ENCODE measurements at places on chromosomes 3 and 15.
A peak's percentile ranks its signal among the peaks of the same experiment; 100 is the strongest.

DNA sequence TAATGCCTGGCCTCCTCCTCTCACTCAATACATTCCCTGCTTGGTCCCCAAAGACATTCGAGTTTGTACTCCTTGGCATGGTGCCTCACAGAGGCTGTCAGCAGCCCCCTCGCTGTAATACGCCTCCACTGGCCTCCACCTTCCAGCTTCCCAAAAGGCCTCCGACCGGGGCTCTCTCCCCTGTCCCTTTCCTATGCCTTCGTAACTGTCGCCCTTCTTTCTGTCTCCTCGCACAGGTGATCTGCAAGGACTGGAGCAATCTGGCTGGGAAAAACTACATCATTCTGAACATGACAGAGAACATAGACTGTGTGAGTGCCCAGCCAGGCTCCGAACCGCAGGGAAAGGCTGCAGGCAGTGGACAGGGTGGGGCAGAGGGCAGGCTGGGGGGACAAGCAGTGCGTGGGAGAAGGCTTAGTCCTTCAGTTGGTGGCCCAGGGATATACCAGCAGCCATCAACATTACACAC is 10.7 kb upstream of the ABTB1 start:
- peak; percentile 67 for DNase-seq

GRCh38 chr3:8563597-8563996 is 62.0 kb downstream of the LMCD1 start:
- no peak for DNase-seq

GRCh38 chr15:63491116-63491827 is 13.1 kb upstream of the USP3 start:
- no peak for DNase-seq

- no peak for DNase-seq
Measured at GRCh38 chr15:81813215-81813614, 232.6 kb downstream of the MEX3B start.

GRCh38 chr15:51075826-51076523 is 18.7 kb downstream of the TNFAIP8L3 start:
- no peak for DNase-seq

DNA sequence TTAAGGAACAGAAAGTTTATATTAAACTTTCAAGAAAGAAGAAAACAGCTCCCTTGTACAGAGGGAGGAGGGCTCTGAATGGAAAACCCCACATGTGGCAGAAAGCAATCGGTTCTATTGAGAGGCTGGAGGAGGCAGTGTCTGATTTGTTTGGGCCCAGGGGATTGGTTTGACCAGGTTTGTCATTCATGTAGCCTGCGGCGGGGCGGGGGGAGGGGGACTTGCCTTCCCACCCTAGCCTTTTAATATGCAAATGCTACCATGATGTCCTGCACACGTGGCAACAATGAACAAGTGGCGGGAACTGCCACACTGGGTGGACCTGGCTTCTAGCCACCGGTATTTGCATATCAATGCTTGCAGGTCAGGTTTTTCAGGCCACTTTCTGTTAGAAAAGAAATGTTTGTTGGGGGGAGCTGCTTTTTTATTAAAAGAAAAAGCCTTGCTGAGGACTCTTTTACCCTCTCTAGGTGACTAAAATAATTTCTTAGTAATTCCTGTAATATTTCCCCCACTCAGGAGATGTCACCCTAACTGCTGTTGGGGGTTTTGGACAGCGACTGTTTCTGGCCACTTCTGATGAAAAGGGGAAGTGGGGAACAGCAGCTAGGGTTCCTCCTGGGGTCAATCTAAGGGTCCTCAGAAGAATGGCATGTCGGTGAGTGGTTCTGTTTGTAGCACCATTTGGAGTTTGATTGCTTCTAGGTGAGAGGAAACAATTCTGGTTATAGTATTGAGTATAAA is 691.2 kb downstream of the TBL1XR1 start:
- no peak for DNase-seq

DNA sequence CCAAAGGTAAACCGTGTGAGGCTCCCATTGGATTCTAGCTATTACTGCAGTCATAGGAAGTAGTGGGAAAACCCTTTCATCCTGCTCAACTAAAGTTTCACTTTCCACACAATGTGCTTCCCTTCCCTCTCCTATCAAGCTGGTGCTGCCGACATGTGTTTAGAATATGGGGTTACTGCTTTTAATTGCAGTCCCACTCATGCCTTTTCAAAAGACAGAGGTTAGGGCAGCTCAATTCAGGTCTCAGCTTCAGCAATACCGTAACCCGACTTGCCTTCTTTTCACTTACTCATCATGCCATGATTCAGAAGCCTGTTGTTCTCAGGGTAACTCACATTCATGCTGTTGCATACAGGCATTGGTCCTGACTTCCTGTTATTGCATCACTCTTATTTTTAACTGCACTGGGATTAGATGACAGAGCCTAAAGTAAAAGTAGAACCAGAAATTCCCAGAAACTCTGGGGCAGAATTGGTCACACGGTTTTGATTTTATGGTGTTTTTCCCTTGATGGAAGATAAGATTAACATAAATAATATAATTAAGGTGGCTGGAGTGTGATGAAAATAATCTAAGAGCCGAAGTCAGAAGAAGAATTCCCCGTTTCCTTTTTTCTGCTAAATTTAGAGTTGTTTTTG is 45.7 kb downstream of the C2CD4B start:
- DNase-seq = no peak

GRCh38 chr3:144369129-144369879 is 397.7 kb downstream of the DIPK2A start:
- no peak for DNase-seq

- no peak for DNase-seq
Measured at GRCh38 chr3:108887121-108887520, 64.5 kb downstream of the TRAT1 start.

DNA sequence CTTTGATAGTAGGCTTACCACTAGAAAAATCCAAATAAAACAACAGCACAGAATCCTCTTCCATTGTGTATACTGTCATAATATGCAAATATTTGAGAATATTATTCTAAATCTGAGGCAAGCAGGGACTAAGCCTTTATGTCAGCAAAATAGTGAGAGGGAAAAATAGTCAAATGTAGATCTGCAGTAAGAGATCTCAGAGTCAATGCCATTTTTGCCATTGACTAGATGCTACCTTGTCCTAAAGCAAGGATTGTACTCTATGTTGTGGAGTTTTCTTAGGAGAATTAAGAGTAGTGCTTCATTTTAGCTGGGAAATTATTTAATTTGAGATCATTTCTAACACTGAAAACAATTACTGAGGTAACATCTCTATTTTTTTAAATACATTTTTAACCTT is 50.2 kb downstream of the IQCH start:
- no peak for DNase-seq

DNA sequence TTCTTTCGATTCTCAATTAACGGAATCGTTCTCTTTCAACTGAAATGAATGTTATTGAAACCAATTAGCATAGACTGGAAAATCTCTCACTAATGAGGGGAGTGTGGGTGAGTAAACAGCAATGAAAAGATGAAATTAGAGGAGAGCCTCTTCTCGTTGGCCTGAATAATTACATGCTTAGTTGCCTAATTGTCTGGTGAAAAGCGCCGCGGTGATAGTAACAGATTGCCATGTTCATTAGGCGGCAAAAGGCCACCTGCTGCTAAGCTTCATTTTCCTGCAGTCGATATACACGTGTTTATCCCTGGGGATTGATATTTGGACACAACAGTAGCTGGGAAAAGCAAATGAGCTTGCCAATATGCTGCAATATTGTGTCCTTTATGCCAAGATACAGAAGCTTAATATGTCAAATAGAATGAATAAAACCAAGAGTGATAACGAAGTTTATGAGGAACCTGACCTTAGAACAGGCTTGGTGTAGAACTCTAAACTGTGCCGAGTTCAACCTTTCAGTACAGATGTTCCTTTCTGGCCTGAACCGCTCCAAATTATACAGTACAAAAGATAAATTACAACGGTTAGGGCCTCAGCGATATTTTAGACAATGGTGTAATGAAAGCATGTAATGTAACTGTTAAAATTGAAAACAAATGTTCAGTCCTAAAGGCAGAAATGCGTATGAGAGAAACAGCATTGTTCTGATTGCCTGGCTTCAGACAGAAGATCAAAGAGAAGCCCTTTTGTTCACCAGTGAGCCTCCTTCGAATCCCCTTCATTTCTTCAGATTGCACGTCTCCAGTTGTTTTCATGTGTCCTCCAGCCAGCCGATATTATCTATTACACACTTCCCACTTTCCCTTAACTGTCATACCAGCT is 185.2 kb downstream of the SHOX2 start:
- no peak for DNase-seq

DNA sequence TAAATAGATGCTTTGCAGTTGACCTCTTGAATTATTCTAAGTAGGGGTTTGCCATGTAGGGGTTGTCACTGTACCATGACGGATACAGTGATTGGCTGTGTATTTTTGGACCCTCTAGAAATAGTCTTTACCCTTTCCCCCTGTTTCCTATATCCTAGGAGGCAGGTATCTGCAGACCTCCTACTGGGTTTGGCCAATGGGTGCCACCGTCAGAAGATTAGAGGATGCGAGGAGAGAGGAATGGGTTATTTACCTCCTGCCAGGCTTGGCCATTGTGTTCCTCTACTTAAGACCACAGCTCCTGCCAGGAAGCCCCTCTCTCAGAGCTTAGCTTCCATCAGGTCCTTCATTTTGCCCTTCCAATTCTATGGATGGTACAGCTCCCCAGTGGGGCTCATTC is 40.2 kb upstream of the CLRN1 start:
- DNase-seq = no peak

DNA sequence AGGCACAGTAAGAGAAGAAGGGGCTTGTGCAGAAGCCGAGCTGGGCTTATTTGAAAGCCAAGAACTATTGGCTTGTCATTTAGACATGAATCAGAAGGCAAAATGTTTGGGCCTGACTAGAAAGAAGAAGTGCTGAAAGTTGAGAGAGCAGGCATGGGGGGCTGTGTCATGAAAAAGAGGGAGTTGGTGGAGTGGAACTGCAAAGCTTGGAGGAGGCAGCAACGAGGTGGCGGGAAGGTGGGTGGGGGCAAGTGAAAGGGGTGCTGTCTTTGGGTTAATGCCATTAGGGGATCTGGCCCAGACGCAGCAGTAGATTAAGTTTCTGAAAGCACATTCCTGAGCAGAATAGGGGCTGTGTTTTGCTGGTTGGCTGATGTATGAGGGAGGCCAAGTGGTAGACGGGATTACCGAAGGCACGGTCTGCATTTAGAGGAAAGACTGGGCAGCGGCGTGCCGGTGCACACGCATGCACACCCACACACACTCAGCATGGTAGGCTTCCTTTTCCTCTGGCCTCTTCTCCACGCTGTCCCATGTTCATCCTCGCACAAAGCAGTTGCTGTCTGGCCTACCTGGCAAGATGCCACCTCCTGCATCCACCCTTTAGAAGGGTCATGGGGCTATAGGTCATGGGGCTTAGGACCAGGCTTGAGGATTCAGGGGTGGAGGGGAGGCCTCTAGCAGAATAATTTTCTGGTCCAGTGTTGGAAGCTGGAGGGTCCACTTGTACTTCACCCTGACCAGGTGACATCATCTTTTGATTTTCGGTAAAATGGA is 43.0 kb downstream of the BOC start:
- no peak for DNase-seq

- DNase-seq = no peak
Measured at GRCh38 chr3:69881051-69881450, 118.5 kb upstream of the SAMMSON start.

DNA sequence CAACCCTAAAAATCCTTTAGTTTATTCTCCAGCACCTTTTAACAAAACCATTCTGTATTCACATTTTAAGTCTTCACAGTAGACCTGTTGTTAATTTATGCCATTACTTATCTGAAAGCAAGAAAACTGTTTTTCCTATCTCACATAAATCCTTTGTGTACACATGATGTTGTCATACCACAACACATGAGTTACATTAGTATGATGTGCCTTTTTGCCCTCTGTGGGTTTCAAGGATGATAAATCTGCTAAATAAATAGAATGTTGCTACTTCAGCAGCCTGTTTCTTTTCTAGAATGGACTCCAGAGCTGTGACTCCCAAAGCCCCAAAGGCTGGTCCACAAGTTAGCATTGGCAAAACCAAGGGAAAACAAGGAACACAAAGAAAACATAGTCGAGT is 151.6 kb downstream of the SERPINI1 start:
- DNase-seq = no peak

DNA sequence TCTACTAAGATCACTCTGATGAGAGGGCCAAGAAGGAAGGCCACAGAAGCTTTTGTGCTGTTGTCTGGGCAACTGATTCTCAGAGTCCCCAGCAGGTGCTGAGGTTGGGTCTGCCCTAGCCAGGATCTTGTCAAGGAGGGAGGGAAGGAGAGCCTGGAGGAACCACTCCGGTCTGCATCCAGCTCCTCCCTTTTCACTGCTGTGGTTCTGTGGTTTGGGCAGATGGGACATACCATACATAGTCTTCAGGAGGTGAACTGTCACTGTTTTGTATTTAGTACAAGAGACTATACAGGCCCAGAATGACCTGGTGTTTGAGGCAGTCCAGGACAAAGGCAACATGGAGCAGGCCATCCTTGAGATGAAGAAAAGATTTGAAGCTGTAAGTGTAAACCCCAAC is 21.9 kb downstream of the C3orf62 start:
- DNase-seq = no peak

- no peak for DNase-seq
Measured at GRCh38 chr15:83919978-83920510, 266.1 kb downstream of the ADAMTSL3 start.

DNA sequence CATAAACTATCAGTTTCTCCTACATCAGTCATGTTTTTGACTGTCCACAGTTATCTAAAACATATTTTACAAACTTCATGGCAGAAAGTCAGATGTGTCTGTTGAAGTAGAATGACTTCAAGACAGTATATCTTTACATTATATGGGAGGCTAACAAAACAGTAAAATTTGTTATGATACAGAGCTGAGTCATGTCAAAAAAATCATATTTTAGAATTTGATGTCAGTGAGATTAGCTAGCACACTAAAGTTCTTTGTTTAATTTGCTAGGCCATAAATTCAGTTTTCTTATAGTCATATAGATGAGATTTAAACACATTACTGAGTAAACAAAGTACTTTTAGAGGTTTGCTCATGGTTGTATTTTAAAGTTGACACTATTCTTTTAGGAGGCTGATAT is 80.3 kb upstream of the IGSF10 start:
- no peak for DNase-seq

DNA sequence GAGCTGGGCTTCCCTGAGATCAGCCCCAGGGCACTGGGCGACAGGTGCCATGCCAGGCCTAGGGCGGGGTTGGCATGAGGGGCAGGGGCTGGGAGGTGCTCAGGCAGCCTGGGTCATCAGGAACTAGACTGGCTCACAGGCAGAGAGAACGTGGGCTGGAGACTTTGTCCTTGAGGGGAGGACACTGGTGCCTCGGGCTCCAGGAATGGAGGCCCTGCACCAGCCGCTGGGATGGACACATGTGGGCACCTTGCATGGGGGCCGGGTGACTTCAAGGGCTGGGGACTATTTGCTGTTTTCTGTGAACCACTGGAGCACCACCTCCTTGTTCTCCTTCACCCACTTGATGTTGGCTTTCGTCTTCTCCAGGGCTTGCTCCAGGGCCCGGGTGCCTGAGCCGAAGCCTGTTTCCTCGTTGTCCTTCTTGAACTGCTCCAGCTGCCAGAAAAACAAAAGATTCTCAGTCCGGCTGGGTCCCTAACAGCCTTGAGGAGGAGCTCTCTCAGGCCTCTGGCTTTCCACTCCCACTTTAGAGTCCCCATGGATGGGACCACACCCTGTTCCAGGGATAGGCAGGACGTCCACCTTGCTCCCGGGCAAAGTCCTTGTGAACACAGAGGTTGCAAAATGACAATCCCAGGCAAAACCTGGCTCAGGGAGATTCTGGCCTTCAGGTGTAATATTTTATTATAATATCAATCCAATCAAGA is 9.1 kb downstream of the MESP2 start:
- DNase-seq = no peak

All from coronary artery (tissue), 2 donors.